ENCODE measurements at places on chromosomes 11 and 22.

DNA sequence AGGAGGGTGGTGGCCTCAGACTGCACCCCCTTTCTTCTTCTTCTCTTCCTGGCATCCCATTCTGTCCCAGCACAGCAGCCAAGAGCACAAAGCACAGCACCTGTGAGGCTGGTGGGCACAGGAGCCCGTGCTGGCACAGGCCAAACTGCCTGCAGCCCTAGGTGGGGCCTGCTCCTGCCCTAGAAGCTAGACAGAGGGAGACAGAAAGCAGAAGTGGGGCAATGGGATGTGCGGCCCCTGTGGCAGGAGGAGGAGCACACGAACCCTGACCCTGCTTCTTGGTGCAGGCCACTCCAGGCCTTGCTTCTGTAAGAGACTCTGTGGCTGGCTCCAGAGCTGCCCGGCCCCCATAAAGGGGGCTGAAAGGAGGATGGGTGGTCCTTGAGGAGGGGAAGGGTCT lies 3.9 kb upstream of the PTS start:
- no peak for DNase-seq

DNA sequence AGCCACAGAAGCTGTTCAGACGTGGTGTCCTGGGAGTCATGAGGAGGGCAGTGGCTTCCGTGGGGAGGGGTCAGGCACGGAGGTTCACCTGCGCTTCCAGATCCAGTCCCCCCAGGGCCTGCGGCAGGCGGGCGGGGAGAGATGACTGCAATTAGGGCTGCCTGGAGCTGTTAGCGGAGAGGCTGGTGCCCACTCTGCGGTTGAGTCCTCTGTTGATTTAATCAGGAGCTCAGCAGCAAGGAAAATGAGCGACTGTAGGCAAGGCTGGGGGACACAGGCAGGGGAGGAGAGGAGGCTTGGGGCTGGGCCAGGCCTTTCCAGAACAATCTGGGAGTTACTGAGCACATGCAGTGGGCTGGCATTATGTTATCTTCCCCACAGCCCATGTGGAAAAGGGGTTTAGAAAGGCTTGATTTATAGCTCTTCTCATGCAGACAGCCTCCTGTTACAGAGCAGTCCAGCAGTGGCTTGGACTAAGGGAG lies 13.1 kb downstream of the PLCB3 start:
- DNase-seq: no peak

GRCh38 chr11:7826324-7826723 lies 29.6 kb upstream of the OR5P2 start:
- DNase-seq: no peak

- DNase-seq: peak; percentile 40
Observed at GRCh38 chr11:107018219-107018901, at the start of gene GUCY1A2. TSS of gene GUCY1A2 (minus strand) at chr11:107018476. CDS start at chr11:107018055, 421 bp downstream.

DNA sequence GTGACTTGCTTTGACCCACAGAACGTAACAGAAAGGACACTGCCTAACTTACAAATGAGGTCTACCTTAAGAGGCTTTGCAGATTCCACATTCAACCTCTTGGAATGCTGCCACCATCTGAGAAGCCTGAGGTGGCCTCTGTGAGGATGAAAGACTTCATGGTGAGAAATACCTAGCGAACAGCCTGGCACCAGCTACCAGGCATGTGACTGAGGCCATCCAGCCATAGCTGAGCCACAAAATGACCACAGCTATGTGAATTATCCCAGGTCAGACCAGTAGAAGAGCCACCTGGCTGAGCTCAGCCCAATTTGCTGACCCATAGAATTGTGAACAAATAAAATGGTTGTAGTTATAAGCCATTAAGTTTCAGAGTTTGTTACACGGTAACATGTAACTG lies 37.5 kb downstream of the PPARA start:
- DNase-seq: no peak

DNA sequence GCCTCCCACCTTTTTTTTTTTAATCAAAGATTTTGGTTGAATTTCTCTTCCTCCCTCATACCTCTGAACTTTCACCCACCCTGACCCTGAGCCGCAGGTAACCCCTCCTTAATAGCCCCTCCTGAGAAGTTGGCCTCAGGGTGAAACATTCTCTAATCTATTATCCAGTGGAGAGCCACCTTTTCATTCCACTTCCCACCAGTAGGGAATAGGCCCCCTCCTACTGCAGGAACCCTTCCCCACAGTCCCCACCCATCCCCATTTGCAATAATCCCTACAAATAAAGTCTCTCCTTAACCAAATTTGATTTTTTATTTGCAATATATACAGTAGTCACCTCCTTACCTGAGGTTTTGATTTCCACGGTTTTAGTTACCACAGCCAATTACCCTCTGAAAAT lies 2.1 kb upstream of the SLC35F2 start:
- DNase-seq: no peak

DNA sequence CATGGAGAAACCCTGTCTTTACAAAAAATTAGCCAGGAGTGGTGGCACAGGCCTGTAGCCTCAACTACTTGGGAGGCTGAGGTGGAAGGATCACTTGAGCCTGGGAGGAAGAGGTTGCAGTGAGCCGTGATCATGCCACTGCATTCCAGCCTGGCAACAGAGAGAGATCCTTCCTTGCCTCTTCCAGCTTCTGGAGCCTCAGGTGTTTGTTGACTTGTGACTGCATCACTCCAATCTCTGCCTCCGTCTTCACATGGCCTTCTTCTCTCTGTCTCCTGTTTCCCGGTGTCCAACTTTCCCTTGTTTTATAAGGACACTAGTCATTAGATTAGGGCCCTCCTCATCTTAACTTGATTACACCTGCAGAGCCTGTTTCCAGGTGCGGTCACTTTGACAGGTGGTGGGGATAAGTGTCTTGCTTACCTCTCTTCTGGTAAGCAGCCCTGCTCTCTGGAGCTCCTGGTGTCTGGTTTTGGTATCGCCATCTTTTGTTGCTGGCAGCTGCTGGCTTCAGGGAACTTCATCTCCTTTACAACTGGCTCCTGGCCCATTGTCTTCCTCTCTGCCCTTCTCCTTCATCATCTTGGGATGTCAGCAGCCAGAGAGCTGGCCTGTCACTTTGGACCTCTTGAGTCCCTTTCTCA lies 8.2 kb upstream of the USP2 start:
- no peak for DNase-seq

DNA sequence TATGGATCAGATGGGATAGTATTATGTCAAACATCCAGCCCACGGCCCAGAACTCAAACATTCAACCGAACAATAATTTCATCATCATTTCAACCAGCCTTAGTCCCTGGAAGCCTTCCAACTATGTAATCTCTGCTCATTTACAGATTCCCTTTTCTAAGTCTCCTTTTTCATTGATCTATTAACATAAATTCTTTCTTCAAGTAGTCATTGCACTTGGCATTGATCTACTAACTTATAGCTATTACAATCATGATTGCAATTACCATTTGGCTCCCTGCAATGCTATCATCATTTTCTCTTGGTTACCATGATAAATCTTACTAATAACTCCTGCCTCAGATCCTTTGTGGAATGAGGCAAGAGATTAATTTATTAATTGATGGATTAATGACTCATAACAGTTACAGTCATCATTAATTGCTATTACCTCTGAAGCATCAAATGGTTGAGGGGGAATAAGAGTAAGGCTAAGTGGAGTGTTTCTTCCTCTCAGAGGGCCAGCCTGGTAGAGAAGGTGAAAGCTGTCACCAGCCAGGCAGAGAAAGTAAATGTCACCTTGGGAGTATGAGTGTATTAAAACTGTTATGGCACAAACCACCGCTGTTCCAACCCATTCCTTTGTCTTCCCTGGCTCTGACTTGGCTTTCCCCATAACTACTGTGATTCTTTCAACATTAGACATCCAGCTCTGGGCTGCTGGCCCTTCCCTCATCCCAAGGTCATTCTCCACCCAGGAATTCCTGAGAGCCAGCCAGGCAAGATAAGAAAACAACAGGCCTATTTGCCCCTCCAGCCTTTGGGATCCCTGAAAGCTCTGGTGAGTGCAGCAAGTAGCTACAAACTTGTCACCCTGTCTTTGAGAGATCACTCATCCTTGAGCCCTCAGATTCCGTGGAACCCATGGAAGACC lies 174.7 kb downstream of the RRAS2 start:
- DNase-seq: no peak

DNA sequence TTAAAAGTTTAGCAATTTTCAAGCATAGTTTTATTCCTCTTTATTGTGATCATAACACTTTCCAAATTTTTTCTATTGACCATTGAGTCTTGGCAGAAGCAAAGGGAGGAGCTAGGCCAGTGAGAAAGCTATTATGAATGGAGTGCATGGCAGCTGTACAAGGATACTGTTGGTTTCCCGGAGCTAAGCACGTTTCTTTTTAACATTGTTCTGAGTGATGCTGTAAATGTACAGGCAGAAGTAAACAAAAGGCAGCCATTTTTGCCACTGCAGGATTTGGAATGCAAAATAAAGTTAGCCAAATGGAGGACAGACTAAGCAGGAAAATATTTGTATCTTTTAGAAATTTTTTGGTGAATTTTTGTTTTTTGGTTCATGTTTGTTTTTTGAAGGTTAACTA lies 16.2 kb downstream of the CBL start:
- DNase-seq: peak; percentile 37

DNA sequence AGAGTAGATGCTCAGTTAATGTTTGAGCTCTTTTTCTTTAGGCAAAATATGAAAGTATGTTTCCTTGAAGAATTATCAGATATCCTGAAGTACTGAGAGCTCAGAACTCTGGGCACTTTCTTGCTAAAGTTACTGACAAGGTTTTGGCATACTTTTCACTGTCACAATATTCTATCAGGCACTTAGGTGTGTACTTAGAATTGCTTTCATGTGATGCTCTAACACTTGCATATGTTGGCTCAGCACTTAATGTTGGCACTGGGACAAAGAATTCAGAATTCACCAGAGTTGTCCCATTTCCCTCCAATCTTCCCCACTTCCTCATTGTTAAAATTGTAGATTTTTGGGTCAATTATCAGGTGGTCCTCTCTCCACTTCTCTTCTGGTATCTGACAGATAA lies 5.0 kb downstream of the MMP20 start:
- no peak for DNase-seq

DNA sequence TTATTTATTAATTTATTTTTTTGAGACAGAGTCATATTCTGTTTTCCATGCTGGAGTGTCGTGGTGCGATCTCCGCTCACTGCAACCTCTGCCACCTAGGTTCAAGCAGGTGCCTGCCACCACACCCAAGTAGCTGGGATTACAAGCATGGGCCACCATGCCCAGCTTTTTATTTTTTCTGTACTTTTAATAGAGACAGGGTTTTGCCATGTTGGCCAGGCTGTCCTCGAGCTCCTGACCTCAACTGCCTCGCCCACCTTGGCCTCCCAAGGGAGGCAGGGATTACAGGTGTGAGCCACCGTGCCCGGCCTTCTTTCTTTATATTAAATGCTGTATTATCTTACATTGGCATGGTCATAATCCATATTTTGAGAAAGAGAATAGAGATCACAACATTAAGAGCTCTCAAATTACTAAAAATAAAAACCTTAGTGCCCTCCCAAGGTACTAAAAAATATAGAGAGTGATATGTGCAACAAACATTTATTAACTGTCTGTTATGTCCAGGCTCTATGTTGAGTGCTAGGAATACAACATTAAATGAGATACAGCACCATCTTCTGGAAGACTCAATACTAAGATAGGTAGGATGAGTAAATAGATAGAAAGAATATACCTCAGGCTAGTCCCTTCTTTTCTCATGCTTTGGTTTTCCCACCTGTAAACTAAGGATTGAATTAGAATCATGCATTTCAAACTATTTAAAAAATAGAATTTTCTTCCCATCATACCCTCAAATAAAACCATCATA lies 84.1 kb downstream of the BBOX1 start:
- peak; percentile 31 for DNase-seq

DNA sequence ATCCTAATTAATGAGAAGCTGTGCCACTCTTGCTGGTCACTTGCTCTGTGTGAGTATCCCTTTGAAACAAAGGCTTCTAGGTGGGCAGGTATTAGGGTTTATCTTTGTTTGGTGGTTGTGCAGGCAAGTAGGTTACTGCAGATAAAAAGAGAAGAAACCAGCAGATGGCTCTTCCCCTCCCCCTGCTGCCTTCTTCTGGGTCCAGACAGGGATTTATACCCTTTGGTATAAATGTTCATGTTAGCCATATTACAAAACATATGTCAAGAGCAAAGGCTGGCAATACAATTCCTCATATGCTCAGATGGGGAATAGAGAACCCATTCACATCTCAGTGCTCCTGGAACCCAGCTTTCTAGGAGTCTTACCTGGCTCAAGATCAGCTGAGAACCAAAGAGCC lies 109.9 kb downstream of the NAV2 start:
- no peak for DNase-seq

- DNase-seq: no peak
Observed at GRCh38 chr11:30772908-30773307, 186.8 kb upstream of the MPPED2 start.

DNA sequence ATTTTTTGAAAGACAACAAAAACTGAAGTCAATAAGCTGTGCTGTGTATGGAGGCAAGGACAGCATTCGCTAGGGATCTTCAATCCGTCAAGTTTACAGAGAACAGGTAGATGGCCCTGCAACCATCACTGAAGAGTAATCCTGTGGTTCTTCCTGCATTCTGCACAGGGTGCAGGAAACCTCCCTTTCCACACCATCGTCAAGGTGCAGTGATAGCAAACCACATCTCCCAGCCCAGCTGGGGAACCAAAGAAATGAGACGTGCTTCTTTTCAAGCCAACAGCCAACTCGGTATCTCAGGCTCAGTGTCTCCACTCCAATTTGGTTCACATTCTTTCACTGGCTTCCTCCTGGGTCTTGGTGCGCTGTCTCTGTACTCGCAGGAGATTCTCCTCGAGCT lies 814.5 kb downstream of the OPCML start:
- DNase-seq: no peak

DNA sequence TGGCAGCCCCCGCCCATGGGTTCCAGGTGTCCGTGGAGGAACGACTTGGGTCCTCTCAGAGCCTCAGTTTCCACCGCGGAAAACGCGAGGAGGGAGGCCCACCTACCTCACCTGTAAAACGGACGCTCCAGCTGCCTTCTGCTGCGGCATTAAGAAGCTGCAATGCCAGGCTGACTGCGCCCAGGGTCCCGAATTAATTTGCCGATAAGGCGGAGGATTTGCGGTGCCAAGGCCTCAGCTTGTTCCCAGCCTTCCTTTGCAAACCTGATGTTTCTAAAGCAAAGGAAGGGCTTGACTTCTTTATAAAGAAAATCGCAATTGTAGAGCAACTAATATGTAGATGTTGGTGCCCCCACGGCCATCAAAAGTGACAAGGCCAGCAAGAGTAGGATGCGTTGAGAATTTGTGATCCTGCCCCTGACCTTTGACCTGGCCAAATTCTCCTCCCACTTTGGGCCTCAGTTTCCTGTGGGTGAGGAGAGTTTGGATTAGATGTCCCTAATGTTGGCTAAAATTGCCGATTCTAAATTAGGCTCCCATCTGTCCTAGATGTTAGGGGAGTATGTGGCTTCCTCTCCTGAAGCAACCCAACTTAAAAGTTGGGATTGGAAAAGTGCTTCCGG lies 849 bp upstream of the TCF20 start:
- DNase-seq: no peak

GRCh38 chr11:6440906-6441358 lies at the start of gene HPX:
TSS of gene HPX (minus strand) at chr11:6440987. CDS start at chr11:6440963, 24 bp downstream.
- DNase-seq: no peak

DNA sequence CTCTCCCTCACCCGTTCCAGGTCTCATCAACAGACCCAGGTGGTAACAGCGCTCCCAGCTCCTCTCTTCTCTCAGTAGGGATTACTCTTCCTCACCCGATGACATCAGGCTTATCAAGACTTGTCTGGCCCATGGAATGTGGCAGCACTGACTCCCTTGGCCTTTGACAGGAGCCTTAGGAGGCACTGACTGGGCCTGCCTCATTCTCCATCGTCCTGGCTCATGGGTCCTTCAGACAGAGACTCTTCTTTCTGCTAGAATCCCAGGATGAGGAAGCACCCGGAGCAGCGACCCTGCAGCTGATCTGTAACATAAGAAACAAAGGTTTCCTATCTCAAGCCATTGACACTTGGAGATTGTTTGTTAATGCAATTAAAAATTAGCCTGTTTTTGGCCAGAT lies 1063.6 kb downstream of the TBC1D22A start:
- DNase-seq: no peak

All from NCI-H446 treated with DMSO at 0.1 percent for 48 hours (cell line).